Cortex of kidney (tissue), 1 donor: ENCODE measurements at places on chromosomes 12 and 14.

DNA sequence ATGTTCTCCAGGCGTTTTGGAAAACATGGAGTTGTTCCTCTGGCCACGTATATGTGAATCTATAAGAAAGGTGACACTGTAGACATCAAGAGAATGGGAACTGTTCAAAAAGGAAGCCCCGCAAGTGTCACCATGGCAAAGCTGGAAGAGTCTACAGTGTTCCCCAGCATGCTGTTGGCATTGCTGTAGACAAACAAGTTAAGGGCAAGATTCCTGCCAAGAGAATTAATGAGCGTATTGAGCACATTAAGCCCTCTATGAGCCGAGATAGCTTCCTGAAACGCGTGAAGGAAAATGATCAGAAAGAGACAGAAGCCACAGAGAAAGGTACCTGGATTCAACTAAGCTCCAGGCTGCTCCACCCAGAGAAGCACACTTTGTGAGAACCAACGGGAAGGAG is 92.5 kb upstream of the EIF5 start:
- no peak for DNase-seq

DNA sequence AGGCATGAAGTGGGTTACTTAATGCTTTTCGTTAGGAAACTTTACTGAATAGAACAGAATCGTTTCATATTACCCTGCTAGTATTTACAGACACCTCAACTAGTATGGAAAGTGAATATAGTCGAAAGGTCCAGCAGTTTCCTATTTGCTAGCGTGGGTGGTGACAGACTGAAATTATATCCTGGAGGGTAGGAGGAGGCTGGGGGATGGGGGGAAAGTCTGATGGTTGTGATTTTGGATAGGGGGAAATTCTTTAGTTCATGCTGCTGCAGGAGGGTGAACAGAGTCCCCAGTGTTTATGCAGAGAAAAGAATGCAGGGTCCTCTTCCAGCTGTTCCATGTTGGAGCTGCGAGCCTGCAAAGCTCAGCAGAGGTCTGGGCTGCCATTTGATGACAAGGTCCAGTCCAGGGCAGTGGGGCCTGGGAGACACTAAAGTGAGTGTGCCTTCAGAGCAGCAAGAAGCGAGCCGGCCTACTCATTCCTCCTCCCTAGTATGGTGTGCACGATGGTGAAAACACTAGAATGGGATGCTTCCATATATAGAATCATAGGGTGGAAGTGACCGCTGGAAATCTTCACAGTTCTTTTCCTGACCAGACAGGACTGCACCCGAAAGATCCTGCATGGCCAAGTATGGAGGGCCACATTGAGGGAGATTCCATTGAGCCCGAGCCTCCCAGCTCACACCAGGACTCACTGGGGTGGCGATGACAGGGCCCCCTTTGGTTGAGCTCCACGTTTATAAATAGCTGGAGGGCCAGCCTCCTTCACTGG is 2.1 kb downstream of the SAMD4A start:
- DNase-seq: no peak

DNA sequence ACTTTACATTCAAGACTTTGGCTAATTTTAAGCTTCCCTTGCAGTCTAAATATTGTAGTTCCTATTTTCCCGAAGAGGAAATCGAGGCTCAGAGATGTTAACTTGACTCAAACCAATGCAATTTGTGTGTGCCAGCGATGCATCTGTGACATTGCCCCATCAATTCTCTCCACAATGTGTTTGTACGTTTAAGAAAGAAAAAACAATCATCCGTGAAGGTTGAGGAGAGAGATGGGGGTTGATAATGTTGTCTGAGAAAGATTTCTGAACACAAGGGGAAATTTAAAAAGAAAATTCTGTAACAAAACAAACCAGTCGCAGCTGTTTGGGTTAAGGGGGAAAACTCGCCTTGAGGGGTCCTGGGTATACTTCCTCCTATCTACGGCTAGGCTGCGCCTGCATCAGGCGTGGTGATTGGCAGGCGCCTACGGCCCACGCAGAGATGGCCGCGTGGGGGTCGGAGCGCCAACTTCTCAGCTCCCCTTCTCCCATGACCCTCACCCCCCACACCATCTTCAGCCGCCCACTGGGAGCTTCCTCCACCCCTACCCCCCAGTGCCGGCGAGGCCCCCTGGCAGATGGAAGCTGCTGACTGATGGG is 12.3 kb downstream of the SIX1 start:
- DNase-seq: no peak

DNA sequence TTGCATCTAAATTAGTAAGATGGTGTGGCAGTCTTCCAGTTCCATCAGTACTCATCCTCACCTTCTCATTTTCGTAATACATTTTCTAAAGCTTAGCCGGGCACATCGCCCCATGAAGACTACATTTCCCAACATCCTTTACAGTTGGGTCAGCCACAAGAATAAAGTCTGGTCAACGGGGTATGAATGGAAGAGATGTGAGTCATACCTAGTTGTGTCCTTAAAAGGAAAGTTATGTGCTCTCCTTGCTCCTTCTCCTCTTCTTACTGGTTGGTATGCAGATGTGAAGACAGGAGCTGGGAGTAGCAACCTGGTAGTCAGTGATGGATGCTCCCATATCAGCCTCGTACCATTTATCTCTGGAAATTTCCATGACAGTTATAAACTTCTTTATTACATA is 35.9 kb upstream of the EGLN3 start:
- DNase-seq: no peak

DNA sequence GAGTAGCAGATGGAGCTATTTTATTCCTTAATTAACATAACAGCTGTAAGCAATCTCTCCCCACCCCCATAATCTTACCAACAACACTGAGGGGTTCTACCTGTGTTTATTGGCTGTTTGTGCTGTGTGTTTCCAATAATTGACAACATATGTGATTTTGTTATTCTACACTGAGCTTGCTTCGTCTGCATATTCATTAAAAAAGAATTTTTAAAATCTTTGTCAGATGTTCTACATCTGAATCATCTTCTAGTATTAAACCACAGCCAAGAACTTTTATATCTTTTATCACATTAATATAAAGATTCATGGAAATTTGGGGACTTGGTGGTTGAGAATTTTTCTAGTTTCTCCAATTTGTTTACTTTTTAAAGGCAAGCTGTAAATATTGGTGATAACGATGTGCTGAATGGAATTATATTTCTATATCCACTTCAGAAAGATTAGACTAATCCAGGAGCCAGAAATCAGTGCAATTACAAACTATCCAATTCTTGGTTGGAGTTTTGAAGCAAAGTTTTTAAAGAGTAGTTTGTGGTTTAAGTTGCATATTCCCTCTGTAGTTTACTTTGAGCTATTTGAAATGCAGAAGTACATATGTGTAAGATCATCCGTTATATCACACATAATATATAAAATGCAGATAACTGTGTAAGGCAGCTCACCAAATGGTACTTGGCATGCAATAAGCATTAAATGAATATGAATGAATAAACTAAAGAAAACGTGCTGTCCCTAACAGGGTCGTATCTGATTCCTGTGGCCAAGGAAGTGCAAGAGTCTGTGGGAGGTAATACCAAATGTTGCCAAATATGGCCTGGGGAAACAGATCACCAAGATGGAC is 206.9 kb downstream of the PELI2 start:
- DNase-seq: no peak

- no peak for DNase-seq
These were observed 237.3 kb downstream of the CACNA1C start for GRCh38 chr12:2290091-2290490.

- no peak for DNase-seq
These were observed 14.1 kb downstream of the FBXW8 start for GRCh38 chr12:116924558-116925453.

GRCh38 chr12:8676651-8677050 is 14.0 kb upstream of the MFAP5 start:
- DNase-seq: no peak

GRCh38 chr12:77167801-77168200 is 102.4 kb upstream of the E2F7 start:
- no peak for DNase-seq

GRCh38 chr12:57518920-57519795 is 1.2 kb downstream of the DDIT3 start:
- no peak for DNase-seq

DNA sequence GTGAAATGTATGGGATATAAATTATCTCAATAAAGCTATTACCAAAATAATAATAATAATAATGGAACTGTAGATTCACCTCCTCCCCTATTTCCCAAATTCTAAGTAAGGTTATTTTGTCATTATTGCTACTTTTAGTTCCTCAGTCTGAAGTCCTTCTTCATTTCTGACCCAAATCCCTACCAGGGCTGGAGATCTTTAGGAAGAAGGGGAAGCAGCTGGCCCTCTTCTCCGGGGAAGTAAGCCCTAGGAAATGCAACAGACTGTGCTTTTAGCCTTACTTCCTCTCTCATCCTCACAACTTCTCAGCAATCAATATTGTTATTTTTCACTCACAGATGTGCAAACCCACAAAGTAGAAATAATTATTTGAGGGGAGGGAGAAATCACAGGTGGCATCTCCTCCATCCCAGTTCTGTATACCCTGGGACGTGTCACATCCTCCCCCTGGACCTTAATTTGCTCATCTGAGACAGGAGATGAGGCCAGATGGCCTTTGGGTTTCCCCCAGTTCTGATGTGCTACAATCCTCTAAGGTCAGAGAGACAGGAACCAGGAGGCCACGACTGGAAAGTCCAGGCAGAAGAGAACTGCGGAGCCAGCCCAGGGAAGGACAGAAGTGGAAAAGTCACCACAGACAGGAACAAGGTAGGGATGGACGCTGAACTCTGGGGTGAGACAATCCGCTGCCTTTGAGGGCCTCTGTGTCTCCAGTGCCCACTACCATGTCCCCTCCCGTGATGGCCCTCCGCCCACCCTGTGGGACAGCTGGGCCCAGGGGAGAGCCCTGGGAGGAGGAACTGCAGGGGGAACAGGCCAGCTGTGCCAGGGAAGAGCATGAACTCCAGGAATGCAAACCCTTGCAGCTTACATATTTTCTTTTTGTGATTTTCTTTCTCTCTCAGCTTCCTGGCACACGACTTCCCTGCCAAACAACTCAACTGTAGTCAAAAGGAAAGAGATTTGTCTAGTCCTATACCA is 10.6 kb upstream of the TNFRSF1A start:
- DNase-seq: no peak
